ENCODE measurements at places on chromosomes 7 and 10.
A peak's percentile ranks its signal among the peaks of the same experiment; 100 is the strongest.

- no peak for DNase-seq
Observed at GRCh38 chr7:2510909-2511768, 8.4 kb upstream of the LFNG start.

GRCh38 chr10:99579971-99580370, 40.3 kb downstream of the SLC25A28 start:
- no peak for DNase-seq

DNA sequence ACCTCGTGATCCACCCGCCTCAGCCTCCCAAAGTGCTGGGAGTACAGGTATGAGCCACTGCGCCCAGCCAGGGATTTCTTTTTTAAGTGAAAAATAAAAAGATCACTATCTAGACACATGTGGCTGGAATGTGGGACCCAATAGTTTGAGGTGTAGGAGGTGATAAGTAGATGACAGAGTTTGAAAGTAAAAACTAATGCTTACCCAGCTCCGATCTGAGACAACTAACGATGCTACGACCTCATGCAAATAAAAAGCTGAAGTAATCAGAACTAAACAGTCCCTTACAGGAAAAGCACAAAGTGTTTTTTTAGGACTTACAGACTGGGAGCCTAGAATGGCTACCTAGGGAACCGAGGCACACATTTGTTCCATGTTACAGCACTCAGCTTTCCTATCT, 23.0 kb downstream of the PCGF6 start:
- no peak for DNase-seq

GRCh38 chr10:79932307-79932706, 16.6 kb downstream of the SFTPD start:
- DNase-seq = no peak

DNA sequence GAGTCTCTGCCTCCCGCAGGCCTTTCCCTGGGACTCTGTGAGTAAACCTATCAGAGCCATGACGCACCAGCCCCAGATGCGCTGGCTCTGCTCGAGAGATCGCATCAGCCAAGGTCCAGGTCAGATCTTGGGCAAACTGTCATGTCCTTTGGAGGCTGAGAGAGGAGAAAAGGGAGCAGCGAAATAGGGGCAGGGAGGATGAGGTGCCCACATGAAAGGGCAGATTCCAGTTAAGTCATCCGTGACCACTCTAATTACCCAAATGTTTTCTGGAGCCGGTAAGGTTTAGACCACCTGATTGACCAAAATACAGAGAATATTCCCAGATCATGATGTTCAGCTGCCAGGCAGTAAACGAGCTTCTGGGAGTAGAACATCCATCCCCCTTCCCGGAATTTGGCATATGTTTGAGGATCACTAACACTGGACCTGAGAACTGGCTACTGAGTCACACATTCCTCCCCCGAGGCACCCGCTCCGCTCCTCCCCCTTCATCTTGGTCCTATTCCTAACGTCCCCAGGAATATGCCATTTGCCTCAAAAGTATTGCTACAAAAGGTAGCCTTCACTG, 88.0 kb downstream of the FGFR2 start:
- no peak for DNase-seq

DNA sequence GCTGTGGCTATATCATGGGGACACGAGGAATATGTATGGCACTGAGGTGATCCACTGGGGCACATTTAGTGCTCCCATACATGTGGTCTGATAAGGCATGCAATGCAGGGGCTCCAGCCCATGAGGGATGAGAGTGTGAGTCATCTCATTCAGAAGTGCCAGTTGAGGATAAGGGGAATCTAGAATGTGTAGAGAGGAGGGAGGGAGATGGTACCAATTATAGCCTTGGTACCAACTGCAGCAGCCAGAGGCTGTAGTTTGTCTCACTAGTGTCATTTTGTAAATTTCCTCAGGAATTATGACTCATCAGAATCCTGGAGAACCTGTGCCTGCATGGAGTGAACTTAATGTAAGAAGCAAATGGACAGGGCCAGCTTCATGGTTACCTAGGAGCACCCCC, 46.2 kb downstream of the LAMB4 start:
- DNase-seq = no peak

DNA sequence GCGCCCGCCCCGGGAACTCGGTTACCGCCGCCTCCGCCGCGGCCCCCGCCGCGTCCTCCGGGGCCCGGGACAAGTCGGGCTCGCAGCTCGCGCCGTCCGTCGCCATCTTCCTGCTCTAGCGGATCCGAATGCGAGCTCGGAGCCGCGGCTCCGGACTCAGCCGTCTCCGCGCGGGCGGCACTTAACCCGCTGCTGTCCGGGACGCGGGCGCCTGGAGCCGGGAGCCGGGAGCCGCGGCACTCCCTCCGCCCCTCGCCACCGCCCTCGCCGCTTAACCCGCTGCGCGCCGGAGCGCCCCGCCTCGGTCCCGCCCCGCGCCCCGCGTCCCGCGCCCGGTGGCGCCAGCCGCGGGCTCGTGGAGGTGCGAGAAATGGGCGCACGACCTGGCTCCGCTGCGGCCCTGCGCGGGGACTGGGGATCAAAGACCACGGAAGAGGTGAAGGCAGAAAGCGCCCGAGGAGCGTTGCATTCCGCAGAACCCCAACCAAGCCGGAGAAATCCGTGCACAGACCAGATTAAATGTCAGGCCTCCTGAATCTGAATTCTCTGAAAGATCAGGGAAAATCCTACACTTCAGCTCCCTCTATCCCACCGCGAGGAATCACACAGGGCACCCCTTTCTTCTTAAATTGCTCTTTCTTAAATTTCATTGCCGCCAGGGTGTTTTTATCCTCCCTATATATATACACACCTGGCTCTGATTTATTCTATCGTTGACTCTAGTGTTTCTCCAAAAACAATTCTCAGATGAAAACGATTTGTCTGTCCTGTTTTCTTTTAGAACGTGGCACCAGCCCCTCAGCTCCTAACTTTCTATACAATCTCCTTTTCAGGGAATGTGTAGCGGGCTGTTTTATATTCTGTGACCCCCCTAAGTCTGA, at the start of gene CTTNBP2:
Gene CTTNBP2 (minus strand): TSS at position 132 of the 881 bp plus-strand sequence. CDS start 26 bp downstream, at position 106.
- peak; percentile 76 for DNase-seq
